ENCODE measurements at places on chromosomes 7 and 10. TPM values are rescaled to one million over a fixed set of nuclear protein-coding genes. Genes with fewer than 3 reads are reported as not detected.

GRCh38 chr7:93461350-93461749 is 113.2 kb downstream of the CALCR start:
- H3K27me3 ChIP-seq = no peaks in the 10 kb centered on the region
- H3K4me1 ChIP-seq = no peaks in the 10 kb centered on the region
- H3K36me3 ChIP-seq = no peaks in the 10 kb centered on the region
- H3K4me3 ChIP-seq = no peak overlapping the region
- peak; percentile 59 for DNase-seq

AGAP4 gene
- total RNA-seq = 12.2 TPM

SLC35G1 gene
- 1.5 TPM for total RNA-seq

GRCh38 chr7:137873979-137874777 is 27.4 kb upstream of the DGKI start:
- no peak overlapping the region for H3K4me3 ChIP-seq
- no peak overlapping the region for H3K27ac ChIP-seq

DNA sequence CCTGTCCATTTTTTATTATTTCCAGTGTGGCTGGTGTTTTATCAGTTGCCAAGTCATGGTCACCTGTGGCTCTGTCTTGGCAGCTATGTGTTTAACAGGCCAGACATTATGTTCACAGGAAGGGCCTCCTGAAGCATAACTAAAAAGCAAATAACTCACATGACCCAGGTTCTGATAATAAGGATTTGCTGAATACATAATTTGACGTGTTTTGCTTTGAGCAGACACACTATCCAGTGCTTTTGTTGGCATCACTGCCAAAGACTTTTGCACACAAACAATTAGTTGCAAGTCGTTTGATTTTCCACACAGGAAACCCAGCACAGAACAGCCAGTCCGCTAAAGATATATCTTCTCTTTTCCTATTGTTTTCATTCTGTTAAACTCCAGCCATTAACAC is 173.6 kb downstream of the ARL4A start:
- H3K4me1 ChIP-seq = no peaks in the 10 kb centered on the region
- no peaks in the 10 kb centered on the region for H3K36me3 ChIP-seq
- H3K27me3 ChIP-seq = no peaks in the 10 kb centered on the region
- H3K27ac ChIP-seq = no peak overlapping the region
- no peak for DNase-seq
- H3K4me3 ChIP-seq = no peak overlapping the region

SOSTDC1 gene
- not detected for total RNA-seq

DNA sequence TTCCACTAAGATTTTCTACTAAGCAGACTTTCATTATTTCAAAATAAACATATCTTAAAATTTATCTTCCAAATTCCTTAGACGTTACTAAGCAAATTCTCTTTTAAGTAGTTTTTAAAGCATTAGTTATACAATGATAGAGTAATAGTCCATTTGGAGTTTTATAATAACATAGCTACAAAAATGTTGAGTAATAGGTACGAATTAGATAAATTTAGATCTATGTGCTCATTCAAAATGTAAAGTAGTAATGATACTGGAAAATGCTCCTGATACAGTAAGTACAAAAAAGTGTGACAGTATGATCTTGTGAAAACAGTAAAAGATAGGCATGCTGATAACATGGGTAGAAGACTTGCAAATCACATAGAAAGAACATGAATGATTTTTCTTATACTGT is 4.5 kb downstream of the DMTF1 start:
- H3K27me3 ChIP-seq = no peaks in the 10 kb centered on the region
- DNase-seq = no peak
- H3K27ac ChIP-seq = peak overlapping the region; percentile 80

- no peak overlapping the region for H3K27ac ChIP-seq
- H3K27me3 ChIP-seq = no peaks in the 10 kb centered on the region
- DNase-seq = no peak
Observed at GRCh38 chr10:63115732-63116383, 17.3 kb upstream of the NRBF2 start.

- peaks cover 35% of the 10 kb centered on the region for H3K4me1 ChIP-seq
- peak overlapping the region; percentile 86 for H3K27ac ChIP-seq
- H3K27me3 ChIP-seq = no peaks in the 10 kb centered on the region
- H3K4me3 ChIP-seq = peak overlapping the region; percentile 88
Observed at GRCh38 chr7:103150192-103150591, 1.3 kb upstream of the NAPEPLD start.

DNA sequence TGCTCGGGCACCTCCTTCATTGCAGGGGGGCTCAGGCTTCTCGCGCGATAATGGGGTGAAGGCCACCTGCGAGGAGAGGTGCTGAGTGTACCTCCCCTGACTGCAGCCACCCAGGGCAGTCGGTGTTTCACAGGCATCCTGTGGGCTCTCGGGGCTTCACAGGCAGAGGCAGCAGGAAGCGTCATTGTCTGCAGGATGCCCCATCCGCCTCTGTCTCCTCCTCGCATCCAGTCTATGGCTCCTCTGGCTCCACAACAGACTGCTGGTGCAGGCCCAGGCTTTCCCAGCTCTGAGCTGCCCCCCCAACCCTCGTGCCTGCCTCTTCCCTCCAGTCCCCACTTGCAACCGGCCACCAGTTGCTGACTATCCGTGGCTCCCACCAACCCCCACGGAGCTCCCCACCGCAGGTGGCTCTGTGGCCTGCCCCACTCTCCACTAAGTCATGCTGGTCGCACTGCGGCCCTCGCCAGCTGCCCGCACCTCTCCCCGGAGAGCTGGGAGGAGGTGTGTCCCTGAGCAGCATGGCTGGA is 36.5 kb downstream of the CAMK2B start:
- H3K4me1 ChIP-seq = no peaks in the 10 kb centered on the region
- DNase-seq = no peak
- no peak overlapping the region for H3K4me3 ChIP-seq
- H3K27me3 ChIP-seq = no peaks in the 10 kb centered on the region

KCNH2 gene
- total RNA-seq = 0.11 TPM

DNA sequence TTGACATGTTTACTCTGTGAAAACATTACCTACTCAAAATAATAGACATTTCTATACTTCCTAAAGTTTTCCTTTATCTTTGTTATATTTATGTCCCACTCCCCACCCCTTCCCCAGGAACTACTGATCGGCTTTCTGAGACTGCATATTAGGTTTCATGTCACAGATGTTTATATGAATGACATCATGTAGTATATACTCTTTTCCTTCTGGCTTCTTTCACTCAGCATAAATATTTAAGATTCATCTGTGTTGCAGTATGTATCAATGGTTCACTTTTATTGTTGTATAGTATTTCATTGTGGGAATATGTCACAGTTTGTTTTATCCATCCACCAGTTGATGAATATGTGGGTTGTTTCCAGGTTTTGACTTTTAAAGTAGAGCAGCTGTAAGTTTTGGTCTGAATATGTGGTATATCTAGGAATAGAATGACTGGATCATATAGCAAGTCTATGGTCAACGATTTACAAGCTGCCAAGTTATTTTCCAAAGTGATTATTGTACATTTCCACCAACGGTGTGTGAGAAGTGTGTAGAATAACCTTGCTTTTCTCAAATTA is 73.8 kb upstream of the CAV2 start:
- no peak overlapping the region for H3K4me3 ChIP-seq
- no peaks in the 10 kb centered on the region for H3K27me3 ChIP-seq
- H3K36me3 ChIP-seq = no peaks in the 10 kb centered on the region
- no peak overlapping the region for H3K27ac ChIP-seq

DNA sequence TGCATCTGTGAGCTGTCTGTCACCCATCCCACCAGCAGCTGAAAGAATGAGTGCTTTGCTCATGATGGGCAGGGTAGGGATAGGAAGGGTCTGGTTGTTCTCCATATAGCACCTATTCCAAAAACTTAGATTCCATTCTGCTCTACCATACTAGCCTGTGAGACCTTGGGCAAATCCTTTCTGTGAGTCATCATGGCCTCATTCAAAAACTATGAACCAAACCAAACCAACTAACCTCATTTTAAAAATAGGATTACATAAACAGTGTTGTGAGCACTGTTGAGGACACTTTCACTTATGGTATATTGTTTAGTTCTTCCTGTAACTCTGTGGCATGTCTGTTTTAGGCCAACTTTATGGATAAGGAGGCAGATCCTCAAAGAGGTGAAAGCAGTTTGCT is 30.9 kb upstream of the STEAP4 start:
- H3K36me3 ChIP-seq = no peaks in the 10 kb centered on the region
- no peak overlapping the region for H3K27ac ChIP-seq
- DNase-seq = no peak
- H3K27me3 ChIP-seq = no peaks in the 10 kb centered on the region
- H3K4me3 ChIP-seq = no peak overlapping the region
- H3K4me1 ChIP-seq = no peaks in the 10 kb centered on the region
